ENCODE measurements at places on chromosomes 13 and 19.

GRCh38 chr13:22931576-22931975 lies 249.2 kb upstream of the SGCG start:
- DNase-seq = no peak

DNA sequence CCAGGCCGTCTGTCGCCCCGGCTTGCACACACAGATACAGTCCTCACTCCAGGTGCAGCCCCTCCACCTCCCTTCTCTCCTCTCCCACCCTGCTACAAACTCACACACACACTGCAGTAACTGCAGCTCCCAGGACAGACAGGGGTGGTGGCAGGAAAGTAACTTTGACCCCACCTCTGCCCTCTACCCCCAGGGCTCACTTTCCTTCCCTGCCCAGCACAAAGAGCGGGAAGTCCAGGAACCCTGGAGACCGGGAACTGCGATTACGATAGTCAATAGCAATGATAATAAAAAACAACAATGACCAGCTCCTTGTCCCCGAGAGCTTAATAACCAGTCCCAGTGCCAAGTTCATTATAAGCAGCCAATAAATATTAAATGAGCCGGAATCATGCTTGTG lies at the start of gene CEACAM20:
TSS of gene CEACAM20 (minus strand) at position 140 of the 400 bp plus-strand sequence. CDS start 166 bp downstream, outside the sequence.
- DNase-seq = no peak

DNA sequence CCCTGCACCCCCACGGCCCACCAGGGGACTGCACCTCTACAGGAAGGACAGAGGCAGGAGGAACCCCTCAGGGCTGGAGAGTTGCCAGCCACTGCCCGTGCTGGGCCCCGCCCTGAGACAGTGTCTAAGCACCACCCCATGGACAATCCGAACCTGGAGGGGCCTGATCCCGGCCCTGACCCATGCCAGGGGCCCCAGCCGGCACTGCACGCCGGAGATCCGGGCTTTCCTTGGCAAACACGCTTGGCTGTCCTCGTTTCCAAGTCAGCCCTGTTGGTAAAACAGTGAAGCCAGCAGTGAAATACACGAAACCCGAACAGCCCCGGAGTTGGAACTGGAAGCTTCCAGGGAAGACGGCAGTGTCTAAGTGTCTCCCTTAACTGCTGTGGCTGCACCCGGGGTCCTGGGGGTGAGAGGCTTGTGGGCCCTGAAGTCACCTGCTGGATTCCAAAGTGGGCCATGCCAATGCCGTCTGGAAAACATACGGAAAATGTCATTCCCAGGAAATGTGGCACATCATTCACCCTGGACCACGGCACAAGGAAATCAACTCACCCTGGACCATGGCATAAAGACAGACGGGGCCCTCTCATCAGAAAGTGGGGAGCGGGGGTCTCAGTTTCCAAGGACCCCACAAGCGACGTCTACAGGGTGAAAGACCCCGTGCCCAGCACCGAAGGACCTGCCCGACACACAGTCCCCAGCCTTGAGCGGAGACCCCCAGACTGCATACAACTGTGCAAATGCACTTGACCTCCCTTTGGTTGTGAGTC lies 30.9 kb downstream of the RASA3 start:
- DNase-seq = peak; percentile 15

DNA sequence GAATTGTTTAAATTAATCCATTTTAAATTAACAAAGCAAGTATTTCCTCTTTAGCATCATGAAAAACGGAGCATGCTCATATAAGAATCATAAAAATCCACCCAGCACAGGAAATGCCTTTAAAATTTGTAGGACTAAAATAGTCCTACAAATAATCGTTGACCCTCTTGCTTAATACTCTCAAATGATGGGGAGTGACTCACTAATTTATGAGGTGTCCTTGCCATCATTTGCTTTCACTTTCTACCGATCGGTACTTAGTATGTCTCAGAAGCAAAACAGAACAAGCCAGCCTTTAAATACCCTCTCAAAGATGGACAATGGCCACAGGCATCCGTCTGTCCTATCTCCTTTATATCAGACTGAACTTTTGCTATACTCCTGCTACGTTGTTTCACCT lies 97.2 kb downstream of the SUCLA2 start:
- DNase-seq = peak; percentile 84

- DNase-seq = no peak
These were observed 24.5 kb downstream of the EFNA2 start for GRCh38 chr19:1309977-1310852.

GRCh38 chr13:77067519-77067918 lies 40.6 kb upstream of the FBXL3 start:
- DNase-seq = no peak

DNA sequence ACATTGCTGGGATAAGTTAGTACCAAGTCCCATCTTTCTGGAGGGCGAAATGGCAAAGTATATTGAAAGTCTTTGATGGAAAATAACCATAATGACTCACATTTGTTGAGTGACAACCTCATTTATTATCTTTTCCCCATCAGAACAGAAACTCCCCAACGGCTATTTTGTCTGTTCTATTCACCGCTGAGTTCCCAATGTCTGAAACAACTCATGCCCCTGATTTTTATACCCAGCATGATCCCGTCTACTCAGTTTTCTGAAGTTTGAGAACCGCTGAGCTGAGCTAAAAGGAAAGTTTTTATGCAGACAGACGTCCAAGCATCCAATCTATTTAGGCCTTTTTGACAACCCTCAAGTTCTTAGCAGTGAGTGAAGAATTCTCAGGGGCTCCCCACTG lies 7.8 kb upstream of the TINCR start:
- no peak for DNase-seq

DNA sequence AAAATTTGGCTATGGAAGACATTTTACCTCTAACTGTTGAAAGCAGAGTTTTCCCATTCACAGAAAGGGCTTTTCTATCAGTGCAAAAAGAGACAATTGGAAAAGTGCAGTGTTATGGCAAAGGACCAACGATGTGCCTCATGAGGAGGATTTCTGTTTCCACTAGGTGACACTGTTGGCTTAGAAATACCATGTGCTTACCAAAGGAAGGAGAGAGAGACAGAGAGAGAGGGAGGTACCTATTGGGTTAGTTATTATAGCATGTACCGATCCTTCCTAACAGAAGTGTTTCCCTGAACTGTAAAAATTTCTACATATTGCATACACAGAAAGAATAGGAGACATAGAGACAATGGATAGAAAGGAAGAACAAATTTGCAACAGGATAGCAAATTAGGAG lies 23.9 kb upstream of the PSG4 start:
- DNase-seq = no peak

DNA sequence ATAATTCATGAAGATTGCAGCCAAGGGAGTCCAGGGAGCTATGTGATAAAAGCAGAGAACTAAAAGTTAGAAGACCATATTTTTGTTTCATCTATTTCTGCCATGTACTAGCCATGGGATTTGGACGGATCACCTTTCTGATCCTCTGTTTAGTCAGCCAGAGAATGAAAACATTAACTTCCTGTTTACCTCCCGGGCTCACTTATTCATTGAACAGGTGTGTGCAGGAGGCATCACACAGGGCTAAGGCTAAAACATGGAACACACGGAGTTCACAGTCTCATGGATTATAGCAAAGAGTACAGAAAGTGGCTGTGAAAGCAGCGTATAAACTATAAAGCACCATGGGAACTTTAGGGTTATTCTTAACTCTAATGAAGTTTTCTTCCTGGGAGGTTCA lies 96.8 kb downstream of the GPR12 start:
- DNase-seq = no peak

- no peak for DNase-seq
These were observed 9.1 kb downstream of the SPINT2 start for GRCh38 chr19:38273499-38273898.

DNA sequence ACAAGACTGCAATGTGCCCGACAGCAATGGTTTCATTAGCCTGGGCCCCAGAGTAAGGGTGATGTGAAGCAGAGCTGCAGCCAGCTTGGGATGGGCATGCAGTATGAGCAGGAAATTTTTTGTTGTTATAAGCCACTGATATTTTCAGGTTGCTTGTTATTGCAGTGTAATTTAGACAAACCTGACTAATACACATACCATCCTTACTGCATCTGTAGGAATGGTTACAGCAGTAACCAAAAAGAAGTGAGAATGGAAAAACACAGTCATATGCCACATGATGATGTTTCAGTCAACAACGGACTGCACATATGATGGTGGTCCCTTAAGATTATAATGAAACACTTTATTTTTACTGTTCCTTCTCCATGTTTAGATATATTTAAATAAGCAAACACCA lies 8.6 kb upstream of the POMP start:
- peak; percentile 31 for DNase-seq

DNA sequence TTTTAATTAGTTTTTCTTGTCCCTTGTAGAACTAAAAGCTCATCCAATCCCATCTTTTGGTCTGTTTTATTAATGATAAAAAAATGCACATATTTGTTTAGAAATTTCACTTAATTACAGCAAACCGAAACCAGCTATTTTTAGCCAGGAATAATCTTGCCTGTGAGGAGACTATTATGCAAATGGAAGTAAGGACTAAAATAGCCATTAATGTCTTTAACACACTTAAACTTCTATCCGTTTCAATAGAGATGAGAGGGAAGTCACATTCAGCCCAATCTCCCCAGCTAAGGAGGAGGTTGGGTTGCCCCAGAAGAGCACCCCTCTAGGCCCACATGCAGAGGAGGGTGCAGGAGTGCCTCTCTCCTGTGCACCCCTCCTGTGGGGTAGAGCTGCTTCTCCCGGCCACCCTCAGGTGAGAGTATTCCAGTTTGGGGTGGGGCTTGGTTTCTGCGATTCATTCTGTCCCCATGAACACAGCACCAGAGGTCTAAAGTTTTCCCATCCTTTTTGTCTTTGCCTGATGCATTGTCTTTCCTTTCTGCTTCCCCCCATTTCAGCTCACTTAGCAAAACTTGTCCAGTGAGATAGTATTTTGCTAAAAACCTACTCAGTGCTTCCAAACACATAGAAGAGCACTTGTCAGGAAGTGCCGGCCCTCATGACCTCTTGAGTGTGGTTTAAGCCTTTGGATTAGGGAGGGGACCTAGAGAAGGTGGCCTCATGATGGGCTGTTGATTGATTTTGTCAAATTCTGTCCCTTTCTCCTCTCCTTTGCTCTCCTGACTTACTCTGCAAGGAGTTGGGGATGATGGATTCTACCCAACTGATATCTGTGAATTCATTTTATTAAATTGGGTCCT lies 28.2 kb downstream of the FGF9 start:
- no peak for DNase-seq

- no peak for DNase-seq
These were observed at the start of gene CYP2S1 for GRCh38 chr19:41192574-41193429. Gene CYP2S1 (plus strand): TSS chr19:41193219. CDS start chr19:41193265, 46 bp downstream.

DNA sequence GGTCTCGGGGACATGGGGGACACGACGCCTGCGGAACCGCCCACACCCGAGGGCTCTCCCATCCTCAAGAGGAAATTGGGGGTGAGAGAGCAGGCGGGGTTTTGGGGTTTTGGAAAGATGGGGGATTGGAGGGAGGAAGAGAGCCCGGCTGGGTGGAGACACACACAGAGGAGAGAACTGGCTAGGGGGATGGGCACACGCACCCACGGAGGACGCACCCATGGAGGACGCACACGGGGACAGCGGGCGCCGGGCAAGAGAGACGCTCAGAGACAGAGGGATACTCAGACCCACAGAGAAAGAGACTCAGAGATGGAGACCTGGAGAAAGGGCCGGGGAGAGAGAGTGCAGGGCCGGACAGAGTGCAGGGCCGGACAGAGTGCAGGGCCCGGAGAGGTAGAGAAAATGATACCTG lies 52.1 kb downstream of the MAP4K1 start:
- no peak for DNase-seq

DNA sequence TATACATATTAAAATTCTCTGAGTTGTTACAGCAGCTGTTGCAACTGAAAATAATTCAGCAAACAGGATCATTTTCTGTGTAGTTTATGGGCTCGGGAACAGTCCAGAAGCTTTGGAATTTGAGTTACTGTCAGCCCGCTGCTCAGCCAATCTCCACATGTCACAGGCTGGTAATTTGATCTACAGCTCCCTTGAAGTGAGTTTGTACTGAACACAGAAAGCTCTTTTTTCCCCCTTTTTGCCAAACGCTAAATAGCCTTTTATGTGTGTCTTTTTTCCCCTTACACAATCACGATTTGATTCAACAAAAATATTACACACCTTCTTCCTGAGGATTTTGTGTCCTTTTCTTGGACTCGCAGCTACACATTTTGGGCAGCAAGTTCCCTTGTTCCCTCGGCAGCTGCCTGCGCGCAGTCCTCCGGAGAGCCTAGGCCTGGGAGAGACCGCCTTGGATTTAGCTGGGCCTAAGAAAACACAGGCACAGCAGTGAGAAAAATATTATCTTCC lies 371.4 kb downstream of the KCNRG start:
- peak; percentile 85 for DNase-seq

GRCh38 chr19:4449022-4449638 lies 8.5 kb downstream of the UBXN6 start:
- DNase-seq = no peak

DNA sequence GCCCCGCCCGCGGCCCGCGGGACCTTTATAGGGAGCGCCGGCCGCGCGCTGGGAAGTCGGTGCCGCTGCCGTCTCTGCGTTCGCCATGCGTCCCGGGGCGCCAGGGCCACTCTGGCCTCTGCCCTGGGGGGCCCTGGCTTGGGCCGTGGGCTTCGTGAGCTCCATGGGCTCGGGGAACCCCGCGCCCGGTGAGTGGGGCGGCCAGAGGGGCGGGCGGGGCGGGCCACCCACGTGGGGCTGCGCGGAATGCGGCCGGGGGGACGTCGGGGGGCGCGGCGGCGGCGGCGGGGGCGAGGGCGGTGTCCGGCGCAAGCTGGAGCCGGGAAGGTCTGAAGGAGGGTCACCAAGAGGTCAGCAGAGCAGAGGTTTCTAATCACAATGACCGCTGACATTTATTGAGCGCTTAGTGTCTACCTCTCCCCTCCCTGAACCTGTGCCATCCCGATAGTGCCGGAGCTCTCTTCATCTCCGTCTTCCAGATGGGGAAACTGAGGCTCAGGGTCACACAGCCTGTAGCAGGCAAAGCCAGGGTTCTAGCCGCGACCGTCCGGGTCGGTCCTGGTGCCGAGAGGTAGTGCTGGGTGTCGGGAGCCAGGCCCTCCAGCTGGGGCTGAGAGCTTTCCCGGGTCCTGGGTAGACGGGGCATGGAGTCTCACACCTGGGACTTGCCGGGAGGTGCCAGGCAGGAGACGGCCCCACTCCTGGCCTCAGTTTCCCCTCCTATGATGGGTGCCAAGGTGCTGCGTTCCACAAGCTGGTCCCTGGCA lies at the start of gene FSTL3:
TSS of gene FSTL3 (plus strand) at position 54 of the 767 bp plus-strand sequence. CDS start at position 86, 32 bp downstream.
- DNase-seq = peak; percentile 37

DNA sequence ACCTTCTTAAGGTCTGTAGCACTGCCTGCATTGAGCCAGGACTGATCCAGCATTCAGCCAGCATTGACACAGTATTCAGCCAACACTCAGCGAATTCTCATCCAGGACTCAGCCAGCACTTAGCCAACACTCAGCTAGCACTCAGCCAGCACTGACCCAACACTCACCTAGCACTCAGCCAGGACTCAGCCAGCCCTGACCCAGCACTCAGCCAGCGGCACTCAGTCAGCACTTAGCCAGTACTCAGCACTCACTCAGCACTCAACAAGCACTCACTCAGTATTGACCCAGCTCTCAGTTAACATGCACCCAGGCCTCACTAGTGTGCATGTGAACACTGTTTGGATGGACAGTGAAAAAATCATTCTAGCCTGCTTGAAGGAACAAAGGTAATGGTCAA lies 55.0 kb downstream of the TSHZ3 start:
- DNase-seq = no peak

- no peak for DNase-seq
These were observed 1199.9 kb upstream of the SPRY2 start for GRCh38 chr13:81540777-81541176.

GRCh38 chr13:73321043-73321442 lies 262.2 kb downstream of the KLF5 start:
- no peak for DNase-seq

Measured in fibroblast of lung (primary cell).